Progenitor cell of endocrine pancreas (in vitro differentiated cells): ENCODE measurements at places on chromosomes 1 and 21. TPM values are rescaled to one million over a fixed set of nuclear protein-coding genes. Genes with fewer than 3 reads are reported as not detected.

DNA sequence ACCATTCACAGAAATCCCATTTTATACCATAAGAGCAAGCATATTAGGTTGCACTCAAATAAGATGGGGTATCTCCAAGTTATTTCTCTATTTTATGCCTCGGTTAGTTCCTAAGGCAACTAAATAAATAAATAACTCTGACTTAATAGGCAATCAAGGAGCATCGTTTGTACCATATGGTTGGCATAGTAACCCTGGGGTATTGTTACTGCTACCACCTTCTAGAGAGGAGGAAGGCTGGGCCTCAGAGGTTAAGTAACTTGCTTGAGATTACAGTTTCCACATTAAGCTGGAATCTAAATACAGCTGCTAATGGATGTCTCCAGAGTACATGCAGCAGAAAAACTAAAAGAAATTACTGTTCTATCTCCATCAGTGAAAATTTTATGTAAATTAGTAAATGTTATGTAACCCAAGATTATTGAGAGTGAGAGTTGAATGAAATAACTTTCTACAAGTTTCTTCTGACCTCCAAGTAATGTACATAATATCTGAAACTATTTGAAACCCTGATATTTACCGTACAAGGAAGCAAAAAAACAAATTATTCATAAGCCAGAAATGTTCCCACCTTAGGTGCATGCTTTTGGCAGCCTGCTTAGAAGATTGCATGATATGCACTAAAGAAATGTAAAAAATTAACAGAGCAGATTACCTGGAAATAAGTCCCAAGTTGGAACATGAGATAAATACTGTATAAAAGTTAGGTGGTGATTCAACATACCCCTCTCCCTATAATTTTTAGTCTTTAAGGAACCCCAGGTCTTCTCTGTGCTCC lies 127.0 kb downstream of the CRB1 start:
- no peak for DNase-seq

- DNase-seq: no peak
Measured at GRCh38 chr1:240790856-240791255, 178.9 kb upstream of the GREM2 start.

- DNase-seq: no peak
Measured at GRCh38 chr1:117290890-117291289, 76.4 kb upstream of the MAN1A2 start.

The ATP1A4 gene
- not detected in 2 replicates for total RNA-seq

GRCh38 chr21:40074710-40075109 lies 207.5 kb downstream of the PCP4 start:
- DNase-seq: no peak
